Right hindlimb (tissue), 1 donor: ENCODE measurements at places on chromosomes 16 and 17.

- DNase-seq: peak; percentile 70
These were observed 39.3 kb upstream of the SLC38A10 start for GRCh38 chr17:81334391-81334901.

- DNase-seq: no peak
These were observed 10.7 kb downstream of the GINS2 start for GRCh38 chr16:85678016-85678415.

GRCh38 chr16:88957887-88958577, 19.0 kb downstream of the CBFA2T3 start:
- DNase-seq: no peak

- no peak for DNase-seq
These were observed 49.5 kb upstream of the MRPS23 start for GRCh38 chr17:57899391-57899790.

DNA sequence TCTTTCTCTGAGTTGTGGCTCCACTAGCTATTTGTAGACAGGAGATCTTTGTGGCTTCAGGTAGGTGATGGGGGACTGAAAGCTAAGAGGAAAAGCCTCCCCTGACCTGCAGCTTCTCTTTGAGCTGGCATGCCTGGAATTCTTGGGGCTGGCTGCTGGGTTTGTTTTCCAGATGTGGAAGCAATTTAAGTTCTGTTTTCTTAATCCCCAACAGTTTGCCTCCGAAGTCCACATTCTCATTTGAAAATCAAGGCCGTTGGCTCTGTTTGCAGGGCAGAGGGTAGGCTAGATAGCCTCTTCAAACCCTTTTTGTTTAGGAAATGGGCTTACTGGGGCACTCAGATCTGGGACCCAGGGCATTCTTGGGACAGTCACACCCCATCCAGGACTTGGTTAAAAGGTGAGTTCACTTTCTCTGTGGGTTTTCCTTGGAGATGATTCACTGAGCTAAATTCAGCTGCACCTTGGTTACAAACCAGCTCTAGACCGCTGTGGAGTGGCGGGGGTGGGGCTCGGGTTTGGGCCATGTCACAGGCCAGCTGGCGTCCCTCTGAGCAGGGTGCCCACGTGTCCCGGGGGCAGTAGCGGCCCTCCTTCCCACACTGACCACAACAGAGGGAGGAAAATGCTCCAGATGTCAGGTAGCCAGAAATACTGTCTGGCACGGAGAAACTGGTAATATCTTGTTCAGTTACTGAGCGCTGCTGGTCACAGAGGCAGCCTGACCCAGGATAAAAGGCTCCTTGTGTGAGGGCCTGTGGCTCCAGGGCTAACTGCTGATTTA, 108.5 kb downstream of the RAB11FIP4 start:
- DNase-seq: peak; percentile 68

DNA sequence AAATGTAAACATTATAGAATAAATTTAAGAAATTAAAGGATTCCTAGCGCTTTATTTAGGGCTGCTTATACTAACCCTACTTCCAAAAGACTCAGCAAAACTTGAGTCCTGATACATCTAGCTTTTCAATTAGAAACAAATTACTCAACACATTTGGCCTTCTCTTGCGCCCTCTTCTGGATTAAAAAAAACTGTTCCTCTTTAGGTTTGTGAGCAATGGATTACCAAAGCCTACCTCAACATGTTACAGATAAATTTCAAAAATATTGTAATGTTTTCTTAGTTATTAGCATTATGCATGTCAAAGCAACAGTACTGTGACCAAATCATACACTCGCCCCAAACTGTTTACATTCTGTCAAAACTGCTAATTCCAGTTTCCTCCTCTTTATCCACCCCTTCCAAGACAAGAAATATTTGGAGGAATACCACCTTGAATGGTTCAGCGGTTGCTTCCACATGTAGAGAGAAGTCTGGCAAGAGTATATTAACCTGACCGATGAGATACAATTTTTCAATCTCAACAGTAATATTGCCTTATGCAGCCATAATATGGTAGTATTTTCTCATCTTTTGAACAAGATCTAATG, 2.7 kb downstream of the NUFIP2 start:
- DNase-seq: no peak

GRCh38 chr16:12215277-12216105, 239.0 kb downstream of the SNX29 start:
- DNase-seq: no peak

DNA sequence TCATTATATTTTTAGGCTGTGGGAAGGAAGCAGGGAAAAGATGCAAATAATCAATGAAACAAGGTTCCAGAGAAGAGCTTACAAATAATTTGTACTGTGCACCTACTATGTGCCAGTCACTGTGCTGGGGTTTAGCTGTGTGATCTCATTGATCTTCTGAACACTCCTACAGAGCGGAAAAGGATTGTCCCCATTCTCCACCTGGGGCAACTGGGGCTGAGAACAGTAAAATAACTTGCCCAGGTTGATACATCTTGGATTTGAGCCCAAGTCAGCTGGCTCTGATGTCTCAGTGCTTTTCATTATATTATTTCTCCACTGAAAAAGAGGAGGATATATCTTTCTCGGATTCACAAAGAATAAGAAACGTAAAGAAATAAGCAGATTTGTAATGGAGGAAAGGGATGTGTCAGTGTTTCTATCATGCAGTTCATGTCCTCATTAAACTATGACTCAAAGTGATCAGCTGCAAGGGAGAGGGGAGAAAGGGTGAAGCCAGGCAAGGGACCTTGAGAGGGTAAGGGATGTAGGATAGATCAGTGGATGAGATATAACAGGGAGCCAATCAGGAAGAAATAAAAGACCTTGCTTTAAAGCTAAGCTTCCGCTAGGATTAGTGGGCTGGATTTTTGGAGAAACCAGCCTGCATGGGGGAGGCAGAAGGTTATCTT, 143.6 kb upstream of the NOL11 start:
- DNase-seq: no peak

DNA sequence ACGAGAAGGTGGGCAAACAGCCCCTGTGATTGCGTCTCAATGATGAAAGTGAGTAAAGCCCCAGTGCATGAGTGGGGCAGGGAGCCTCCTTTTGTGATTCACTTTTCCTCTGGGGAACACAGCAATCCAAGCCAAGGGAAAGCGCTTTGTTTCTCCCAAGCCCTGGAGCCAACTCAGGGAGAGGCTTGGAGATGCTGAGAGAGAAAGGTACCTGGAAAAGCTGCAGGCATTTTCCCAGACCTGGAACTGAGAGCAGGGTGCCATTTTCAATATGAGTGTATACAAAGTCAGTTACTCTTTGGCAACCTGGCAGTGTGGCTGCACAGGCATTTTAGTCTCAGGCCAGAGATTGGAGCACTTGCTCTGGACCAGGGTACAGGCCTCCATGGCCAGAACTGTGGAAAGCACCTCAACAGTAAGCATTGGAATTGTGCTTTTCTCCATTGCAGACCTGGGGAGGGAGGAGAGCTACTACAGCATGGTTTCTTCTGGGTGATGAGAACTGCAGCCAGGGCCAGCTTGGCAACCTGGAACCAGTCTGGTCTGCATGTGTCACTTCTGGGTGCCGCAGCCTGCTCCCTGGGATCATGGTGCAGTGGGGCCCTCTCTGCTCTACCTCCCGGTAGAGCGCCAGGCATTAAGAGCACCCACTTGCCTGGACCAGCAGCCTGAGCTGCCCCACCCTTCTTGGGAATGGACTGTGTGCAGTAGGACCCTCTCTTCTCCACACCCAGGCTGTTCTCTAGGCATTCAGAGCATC, 89.0 kb upstream of the CDH5 start:
- no peak for DNase-seq

GRCh38 chr17:38958756-38959155, 8.4 kb downstream of the FBXO47 start:
- no peak for DNase-seq

- DNase-seq: no peak
These were observed 23.9 kb upstream of the KLHDC4 start for GRCh38 chr16:87789437-87790291.

DNA sequence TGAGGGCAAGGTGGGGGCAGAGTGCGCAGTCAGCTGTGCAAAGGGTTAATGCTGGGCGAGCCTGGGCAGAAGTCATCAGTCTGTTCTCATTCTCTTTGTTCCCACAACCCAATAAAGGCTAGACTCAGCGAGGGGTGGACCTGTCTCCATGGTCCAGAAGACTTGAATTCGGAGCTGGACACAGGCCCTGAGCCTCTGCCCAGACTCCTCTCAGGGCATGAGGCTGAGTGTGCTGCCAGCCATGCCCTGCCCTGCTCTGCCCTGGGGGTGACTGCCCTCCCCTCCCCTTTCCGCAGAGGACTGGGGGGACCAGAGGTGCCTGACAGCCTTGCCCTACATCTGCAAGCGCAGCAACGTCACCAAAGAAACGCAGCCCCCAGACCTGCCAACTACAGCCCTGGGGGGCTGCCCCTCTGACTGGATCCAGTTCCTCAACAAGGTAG, 54.5 kb downstream of the MRC2 start:
- DNase-seq: peak; percentile 13

GRCh38 chr17:59804901-59805465, 87.8 kb downstream of the TUBD1 start:
- no peak for DNase-seq

DNA sequence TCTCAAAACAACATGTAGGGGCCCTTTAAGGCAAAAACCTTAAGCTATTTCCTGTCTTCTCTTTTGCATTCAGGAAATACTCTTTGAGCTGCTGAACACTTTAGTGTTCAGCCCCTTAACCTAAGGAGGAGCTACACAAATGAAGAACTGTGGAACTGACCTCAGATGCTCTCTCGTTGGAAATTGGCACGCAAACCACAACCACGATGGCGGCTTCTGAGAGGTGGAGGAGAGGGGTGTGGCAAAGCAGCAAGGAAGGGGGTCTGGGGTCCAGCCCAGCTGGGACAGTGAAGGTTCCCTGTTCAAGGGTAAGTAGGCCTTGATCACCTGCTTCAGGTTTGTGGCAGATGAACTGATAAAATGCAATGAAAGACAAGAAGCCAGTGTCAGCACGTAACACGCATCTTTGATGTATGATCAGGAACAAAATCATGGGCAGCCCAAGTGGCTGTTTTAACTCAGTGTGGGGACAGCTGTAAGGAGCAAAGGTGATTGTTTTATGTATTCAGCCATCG, 291.6 kb upstream of the TNRC6C start:
- DNase-seq: no peak

GRCh38 chr17:77273397-77274085, 132.8 kb downstream of the SEC14L1 start:
- no peak for DNase-seq

DNA sequence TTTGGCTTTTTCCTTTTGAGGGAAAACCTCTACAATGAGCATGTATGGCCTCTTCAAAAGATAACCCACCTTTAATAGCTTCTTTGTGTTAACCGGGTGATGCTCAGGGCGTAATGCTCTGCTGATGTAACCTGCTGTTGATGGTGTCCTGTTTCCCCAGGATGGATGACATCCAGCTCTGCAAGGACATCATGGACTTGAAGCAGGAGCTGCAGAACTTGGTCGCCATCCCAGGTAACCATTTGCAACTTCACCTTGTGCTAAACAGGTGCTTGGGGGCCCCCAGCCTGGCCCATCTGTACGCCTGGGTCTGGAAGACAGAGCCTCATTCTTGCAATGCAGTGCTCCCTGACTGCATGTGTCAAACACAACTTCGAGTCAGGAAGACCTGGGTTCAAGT, 75.1 kb downstream of the MARF1 start:
- no peak for DNase-seq

DNA sequence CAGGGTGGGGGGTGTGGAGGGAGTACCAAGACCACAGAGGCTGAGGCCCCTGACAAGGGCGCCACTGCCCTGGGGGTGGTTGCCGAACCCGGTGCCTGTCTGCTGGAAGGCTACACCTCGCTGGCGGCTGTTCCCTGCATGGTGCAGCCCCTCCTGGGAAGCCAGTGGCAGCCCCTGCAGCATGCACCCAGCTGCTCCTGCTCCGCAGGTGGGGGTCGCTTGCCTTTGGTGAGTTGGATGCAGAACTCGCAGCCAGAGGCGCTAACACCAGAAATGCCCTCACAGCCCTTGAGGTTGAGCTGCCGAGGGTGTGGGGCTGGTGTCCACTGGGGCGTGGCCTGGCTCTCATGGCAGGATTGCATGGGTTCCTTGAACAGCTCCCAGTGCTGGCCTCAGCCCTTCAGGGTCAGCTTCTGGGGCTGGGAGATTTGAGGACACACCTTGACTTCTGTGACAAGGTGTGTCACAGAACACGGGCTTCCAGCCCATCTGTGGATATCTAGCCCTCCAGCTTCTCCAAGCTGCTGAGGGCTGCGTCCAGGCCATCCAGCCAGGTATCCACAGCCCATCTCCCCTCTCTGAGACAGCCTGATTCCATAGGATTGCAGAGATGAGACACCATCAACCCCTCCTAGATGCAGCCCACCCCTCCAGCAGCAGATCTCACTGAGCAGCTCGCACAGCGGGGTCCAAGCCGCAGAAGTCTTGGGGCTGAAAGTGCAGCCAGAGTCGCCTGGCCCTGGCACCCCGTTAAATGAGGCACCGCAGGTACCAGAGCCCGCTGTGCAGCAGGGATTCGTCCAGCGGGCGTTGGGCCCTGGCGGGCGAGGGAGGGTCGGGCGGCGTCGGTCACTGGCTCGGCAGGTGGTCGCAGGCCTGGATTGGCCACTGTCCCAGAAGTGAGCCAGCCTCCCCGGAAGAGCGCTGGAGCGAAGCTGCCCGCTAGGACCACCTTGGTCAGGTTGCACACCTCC, 586.3 kb downstream of the KCNJ18 start:
- peak; percentile 5 for DNase-seq

- DNase-seq: no peak
These were observed 558.3 kb upstream of the PSMD7 start for GRCh38 chr16:73738266-73738665.

DNA sequence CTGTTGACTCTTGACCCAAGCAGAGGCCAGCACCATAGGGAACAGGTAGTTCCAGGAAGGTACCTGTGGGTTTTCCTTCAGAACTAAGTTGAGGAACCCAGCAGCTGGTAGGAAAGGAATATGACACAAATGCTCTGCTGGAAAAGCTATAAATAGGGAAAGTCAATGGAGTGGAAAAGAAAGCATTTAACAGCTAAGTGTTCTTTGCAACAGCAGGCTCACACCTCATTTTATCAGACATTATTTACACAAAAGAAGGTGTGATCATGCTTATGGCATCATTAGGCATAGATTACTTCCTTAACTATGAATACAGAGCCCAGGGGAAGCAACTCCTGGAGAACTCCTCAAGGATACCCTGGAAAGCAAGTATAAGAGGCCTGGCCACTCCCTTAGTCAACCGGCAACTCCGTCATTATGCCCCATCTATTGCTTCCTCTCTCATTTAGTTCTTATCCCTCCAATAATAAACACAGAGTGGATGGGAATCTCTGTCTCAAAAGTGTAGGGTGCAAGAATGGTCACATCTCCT, 128.1 kb downstream of the HS3ST2 start:
- DNase-seq: no peak

DNA sequence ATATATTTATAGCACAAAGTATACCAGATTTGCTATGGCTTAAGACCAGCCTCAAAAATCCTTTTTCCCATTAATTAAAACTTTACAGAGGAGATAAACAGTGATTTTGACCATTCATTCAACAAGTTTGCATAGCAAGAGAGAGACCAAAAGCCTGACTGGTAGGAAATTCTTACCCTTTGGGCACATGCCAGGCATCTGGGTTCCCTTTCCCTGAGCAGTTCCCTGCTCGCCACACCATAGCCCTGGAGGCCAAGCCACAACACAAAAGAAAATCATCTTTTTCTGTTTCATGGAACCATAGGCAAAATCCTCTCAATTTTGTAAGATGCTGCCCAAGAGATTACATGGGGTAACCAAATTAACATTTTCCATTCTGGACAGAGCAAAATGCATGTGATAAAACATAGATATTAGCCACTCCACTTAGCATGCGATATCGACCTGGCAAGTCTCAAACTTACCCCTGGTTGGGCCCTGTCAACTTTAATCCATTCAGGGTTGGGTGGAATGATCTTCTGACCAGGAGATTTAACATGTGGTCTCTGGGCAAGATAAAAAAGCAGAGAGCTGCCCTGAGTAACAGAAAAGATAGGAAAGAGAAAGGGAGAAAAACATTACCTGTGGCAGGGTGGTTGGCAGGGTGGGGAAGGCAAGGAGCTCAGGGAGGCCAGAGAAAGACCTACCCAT, 57.6 kb upstream of the B4GALNT2 start:
- no peak for DNase-seq
